Activated B cell treated with CpG ODN at 0.5 μM for 24 hours (primary cell): ENCODE measurements at places on chromosomes 2 and 18.

DNA sequence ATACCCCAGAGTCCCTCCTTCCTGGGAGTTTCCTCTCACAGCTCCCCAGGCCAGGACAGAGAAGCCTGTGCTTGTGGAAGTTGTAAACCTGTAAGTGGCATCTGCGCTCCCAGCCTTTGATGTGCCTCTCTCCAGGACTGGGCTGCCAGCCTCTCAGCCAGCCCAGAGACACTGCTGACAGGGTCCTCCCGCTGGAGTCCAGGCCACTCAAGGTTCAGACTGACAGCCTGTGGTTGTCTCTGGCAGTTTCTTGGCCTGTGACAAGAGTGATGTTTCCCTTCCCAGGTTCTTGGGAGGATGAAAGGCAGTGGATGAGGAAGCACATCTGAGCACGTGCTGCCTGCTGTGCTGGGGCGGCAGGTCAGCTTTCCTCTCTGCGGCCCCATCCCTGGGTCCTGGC lies 3.0 kb downstream of the SLC35F6 start:
- no peak for DNase-seq

DNA sequence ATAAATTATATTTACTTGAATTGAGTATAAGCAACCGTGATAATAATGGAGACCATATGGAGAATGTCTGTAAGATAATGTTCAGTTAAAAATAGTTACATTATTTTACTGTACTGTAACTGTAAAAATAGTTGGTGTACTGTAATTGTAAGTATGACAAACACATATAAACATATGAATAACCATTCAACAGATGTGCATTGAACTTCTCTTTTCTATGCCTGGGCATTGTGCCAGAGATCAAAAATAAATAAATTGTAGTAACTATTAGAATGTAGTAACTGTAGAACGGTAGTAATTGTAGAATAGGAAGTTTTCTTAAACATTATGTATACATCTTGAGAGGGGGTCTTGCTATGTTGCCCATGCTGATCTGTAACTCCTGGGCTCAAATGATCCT lies 287.4 kb upstream of the EPAS1 start:
- no peak for DNase-seq

DNA sequence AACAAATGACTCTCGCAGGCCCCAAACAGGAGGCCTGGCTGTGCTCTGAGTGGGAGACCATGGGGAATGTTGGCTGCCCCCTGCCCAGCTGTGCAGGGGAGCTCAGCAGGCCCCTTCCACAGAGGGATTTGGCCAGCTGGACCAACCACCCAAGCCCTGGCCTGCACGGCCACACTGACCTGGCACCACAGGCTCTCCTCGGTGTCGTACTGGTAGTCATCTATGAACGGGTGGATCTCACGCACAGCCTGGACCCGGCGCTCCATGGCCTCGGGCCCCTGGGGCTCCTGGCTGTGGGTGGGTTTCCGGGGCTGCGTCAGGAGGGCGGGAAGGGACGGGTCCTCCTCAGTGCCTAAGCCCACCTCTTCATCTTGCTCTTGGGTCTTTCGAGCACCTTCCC lies 74.5 kb downstream of the POLR1A start:
- DNase-seq, result no peak

GRCh38 chr2:218026676-218027425 lies 24.1 kb upstream of the TNS1 start:
- no peak for DNase-seq

- no peak for DNase-seq
Measured at GRCh38 chr18:53798516-53798915, 426.0 kb downstream of the MBD2 start.

- no peak for DNase-seq
Measured at GRCh38 chr18:55326134-55326533, 261.9 kb downstream of the TCF4 start.

DNA sequence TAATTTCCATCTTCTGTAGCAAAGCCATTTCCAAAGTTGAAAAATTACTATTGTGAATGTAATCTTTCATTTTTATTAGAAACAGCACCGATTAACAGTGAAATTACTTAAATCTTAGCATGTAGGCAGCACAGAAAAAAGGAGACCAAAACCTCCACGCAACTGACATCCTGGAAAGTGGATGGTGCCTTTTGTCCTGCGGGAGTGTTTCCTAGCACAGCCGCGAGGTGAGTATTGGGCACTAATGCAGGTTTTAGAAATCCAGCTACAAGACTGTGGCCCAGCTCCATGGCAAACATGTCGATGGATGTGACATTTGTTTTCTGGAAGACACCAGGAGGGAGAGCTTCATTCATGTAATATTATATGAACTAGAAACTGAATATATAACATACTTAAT lies 86.9 kb downstream of the MBP start:
- no peak for DNase-seq

DNA sequence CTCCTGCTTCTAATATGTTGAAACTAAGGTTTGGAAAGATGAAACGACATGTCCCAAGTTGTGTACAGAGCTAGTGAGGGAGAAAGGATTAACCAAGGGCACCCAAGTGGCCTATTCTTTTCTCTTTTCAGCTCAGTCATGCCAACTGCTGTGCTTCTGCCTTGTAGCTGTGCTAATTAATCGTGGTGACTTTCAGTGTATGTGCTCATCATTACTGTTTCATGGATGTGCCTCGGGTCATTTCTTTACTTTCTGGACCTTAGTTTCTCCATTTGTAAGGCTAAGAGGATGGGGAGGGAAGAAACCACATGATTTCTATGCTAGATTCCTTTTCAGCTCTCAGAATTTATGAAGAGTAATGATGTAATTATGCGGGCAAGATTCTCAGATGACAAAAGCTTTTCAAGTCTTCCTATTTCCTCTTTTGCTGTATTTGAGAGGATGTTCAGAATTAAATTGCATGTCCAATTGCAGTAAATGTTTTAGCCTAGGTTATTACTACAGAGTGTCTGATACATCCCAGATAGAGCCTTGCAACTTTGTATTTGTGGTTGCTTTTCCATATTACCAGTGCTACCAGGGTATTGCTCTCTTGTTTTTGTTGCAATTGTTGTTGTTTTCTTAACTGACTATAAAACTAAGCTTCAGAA lies 621.2 kb downstream of the CNTNAP5 start:
- DNase-seq, result no peak

DNA sequence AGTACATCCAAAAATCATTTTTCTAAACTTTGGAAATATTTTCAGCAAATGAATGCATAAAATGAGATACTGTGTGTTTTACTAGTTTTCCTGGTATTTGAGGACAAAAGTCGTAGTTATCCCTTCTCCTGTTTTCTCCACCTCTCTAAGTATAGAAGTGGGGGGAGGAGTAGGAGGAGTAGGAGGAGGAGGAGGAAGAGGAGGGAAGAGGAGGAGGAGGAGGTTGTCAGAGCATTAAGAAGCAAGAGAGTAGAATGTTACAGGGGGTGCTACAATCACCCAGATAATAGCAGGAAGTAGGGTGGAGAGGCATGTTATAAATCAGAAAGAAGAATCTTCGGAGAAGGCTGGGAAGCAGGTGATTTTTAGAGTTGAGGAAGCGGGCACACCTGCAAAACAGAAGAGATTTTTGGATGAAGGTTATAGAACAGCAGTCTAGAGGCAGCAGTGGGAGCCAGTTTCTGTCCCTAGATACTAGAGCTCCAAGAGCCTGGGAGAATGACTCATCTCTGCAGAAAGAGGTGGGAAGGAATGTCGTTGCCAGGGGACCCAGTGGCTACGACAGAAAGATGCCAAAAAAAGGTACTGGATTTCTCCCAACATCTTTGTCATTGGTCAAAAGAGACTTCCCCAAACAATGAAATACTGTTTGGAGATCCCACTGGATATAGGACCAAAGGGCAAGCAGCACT lies 44.2 kb upstream of the AQP4 start:
- no peak for DNase-seq

DNA sequence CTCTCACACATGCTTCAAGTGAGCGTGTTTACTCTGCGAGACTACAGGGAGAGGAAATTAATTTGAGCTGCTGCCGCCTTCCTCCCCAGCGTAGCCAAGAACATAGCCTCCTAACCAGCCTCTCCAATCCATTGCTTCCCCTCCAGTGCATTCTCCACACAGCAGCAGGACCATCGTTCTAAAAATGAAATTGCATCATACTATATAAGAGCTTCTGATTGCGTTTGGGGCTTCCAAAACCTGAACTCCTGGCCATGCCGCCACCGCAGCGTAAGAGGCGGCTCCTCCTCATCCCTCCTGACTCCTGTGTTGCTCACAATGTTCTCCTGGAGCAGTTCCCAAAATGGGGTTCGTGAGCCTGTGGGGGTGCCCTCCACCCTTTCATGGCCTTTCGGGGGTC lies 142.1 kb downstream of the MYT1L start:
- DNase-seq, result no peak

GRCh38 chr2:101516823-101517690 lies 42.1 kb upstream of the RFX8 start:
- no peak for DNase-seq

GRCh38 chr18:46386788-46387187 lies 270.2 kb downstream of the LOXHD1 start:
- DNase-seq, result no peak

- DNase-seq, result no peak
Measured at GRCh38 chr2:72011791-72012190, 135.9 kb downstream of the CYP26B1 start.

GRCh38 chr2:241141214-241141770 lies 8.0 kb downstream of the PASK start:
- DNase-seq, result no peak

DNA sequence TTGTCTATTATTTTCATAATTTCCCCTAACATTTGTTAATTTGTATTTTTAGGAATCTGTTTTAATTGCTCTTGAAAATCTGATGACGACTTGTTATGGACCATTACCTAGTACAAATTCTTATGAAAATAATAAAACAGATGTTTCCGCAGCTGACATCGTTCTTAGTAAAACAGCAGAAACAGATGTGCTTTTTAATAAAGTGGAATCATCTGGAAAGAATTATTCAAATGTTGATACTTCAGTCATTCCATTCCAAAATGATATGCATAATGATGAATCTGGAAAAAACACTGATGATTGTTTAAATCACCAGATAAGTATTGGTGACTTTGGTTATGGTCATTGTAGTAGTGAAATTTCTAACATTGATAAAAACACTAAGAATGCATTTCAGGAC lies 69.9 kb downstream of the PMS1 start:
- DNase-seq, result no peak

DNA sequence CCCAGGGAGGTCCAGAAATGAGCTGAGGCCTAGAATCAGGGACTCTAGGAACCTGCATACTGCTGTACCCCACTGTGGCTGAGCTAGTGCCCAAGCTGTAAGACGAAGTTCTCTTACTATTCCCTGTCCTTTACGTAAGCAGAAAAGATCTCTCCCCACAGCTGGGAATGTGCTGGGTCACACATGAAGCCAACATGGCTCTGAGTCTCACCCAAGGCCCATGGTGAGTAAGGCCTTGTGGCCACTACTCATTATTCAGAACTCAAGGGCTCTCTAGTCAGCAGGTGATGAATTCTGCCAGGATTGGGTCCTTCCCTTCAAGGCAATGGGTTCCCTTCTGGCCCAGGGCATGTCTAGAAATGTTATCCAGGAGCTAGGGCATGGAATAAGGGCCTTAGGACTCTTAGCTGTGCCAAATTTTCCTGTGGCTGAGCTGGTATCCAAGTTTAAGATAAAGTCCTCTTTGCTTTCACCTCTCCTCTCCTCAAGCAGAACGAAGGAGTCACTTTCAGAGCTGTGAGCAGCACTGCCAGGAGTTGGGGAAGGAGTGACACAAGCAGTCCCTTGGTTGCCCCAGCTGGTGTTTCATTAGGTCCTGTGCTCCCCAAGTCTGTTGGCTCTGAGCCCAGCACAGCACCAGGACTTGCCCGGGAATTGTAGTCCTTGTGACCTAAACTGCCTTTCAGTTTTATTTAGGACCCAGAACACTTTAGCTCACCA lies 707.6 kb downstream of the SLC4A3 start:
- DNase-seq, result no peak

DNA sequence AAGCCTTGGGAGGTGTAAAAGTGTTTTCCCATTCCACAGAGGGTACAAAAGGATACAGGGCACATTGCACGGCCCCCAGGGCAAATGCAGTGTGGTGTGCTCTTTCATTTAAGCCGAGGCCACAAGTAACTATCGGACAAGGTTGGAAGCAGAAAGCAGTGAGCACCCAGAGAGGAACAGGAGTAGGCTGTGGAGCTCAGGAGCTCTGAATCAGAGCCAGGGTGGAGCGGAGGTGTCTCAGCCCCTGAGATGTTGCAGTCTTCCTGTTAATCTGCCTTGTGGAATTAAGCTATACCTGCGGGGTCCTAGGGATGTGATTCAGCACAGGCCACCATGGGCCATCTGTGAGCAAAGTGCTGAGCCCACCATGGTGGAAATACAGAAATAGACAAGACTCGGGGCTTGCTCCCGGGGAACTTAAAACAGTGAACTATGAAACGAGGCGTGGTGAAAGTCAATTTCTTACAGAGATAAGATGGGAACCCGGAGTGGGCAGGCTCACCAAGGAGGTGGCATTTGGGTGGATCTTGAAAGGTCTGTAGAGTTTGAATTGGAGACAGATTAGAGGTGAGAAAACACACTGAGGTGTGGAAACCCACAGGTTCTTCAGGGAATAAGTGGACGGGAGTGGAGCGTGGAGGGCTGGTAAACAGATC lies 44.0 kb downstream of the ASAP2 start:
- DNase-seq, result no peak

- DNase-seq, result no peak
Measured at GRCh38 chr2:41149054-41149453, 697.2 kb upstream of the SLC8A1 start.

DNA sequence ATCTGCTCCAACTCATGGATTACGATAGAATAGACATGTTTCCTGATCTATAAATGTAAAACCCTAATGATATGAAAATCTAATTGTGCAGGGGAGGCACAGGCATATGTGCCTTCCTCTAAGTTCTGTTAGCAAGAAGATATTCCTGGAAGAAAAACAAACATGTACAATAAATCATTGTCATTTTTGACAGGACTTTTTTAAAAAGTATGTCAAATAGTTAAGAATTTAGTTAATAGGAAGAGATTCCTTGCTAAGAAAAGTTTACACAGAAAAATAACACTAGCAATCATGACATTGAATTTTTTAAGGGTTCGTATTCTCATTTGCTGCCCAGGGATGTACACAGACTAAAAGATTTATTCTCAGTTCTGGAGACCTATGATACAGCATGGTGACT lies 15.3 kb upstream of the CREB1 start:
- no peak for DNase-seq
